PC-3 (cell line): ENCODE measurements at places on chromosomes 1 and 21. TPM values are rescaled to one million over a fixed set of nuclear protein-coding genes. Genes with fewer than 3 reads are reported as not detected.
A peak's percentile ranks its signal among the peaks of the same experiment; 100 is the strongest.

- H3K27ac ChIP-seq, result no peak overlapping the region
- H3K4me3 ChIP-seq, result no peak overlapping the region
- DNase-seq, result no peak
- no peaks in the 10 kb centered on the region for H3K27me3 ChIP-seq
These were observed 2.5 kb upstream of the ERO1B start for GRCh38 chr1:236284291-236284721.

Gene LCE2C
- not detected in 2 replicates for total RNA-seq

GRCh38 chr1:88685259-88685620 is 1.2 kb downstream of the PKN2 start:
- DNase-seq, result peak; percentile 16
- H3K27me3 ChIP-seq, result no peaks in the 10 kb centered on the region
- peak overlapping the region; percentile 84 for H3K4me3 ChIP-seq
- H3K4me1 ChIP-seq, result peaks cover 30% of the 10 kb centered on the region

DNA sequence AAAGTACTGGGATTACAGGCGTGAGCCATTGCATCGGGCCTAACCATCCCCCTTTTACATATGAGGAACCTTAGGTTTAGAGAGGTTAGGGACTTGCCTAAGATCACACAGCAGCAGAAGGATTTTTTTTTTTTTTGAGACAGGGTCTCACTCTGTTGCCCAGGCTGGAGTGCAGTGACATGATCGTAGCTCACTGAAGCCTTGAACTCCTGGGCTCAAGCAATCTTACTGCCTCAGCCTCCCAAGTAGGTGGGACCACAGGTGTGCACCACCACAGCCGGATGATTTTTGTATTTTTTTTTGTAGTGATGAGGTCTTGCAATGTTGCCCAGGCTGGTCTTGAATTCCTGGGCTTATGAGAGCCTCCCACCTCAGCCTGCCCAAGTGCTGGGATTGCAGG is 2.2 kb upstream of the C1orf167 start:
- H3K36me3 ChIP-seq, result no peaks in the 10 kb centered on the region
- no peaks in the 10 kb centered on the region for H3K4me1 ChIP-seq
- no peaks in the 10 kb centered on the region for H3K27me3 ChIP-seq
- no peak overlapping the region for H3K4me3 ChIP-seq

Gene UQCRHL
- 8.7 and 11.2 TPM in 2 replicates for total RNA-seq

Gene HSPA6
- total RNA-seq, result 3.8 and 4.3 TPM in 2 replicates
